ENCODE measurements at places on chromosomes 2 and 18.

GRCh38 chr18:24695168-24695567 is 234.7 kb downstream of the HRH4 start:
- no peak for DNase-seq

DNA sequence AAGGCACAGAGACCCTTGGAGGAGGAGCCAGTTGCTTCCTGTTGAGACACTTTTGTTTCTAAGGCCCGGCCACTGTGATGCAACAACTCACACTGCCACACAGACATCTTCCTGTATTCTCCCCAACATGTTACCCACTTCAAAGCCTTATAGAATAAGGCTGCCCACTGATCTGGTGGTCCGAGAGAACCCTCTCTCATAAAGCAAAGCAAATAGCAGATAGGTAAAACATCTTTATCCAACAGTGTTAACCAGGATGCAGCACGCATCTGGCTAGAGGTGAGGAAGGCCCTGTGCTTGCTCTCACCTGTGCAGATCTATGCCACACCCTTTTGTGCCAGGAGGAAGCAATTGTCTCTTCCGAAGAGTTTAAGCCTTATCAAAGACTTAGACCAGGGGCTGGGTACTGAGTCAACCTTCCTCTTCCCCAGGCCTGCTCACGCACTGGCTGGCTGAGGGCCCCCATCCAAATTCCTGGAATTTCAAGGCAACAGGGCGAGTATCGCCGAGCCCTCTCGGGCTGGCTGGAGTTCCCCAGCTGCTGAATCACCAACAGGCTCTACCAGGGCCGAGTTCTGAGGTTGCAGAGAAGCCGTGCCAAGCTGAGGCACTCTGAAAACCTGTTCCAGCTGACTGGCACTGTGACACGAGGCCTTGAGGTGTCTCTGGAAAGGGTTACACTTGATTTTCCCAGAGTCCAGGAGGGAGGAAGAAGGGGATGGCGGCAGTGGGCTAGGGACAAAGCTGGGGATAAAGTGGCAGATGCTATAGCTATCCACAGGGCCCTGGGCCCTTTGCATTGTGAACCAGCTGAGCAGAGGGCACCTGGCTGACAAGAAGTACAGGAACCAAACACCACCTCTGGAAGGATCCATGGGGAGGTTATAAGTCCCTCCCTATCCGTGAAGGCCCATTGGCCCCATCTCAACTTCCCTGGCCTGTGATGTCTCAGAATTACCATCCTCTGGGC is 29.3 kb downstream of the TGFA start:
- peak; percentile 75 for DNase-seq

DNA sequence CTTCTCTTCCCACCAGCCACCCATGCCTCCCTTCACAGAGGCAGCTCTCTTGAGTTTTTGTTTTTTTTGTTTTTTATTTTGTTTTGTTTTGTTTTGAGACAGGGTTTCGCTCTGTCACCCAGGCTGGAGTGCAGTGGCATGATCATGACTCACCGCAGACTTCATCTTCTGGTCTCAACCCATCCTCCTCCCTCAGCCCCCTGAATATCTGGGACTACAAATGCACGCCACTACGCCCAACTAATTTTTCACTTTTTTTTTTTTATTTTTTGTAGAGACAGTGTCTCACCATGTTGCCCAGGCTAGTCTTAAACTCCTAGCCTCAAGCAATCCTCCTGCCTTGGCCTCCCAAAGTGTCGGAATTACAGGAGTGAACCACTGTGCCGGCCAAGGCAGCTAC is 161.4 kb downstream of the TRABD2A start:
- no peak for DNase-seq

GRCh38 chr18:48839819-48840490 is 110.8 kb downstream of the SMAD7 start:
- DNase-seq: no peak

All from hematopoietic multipotent progenitor cell treated with erythropoietin and hydrocortisone succinate and interleukin-3 and kit ligand, for 6 days (in vitro differentiated cells).